T-helper 17 cell (primary cell): ENCODE measurements at places on chromosomes 1 and 21. TPM values are rescaled to one million over a fixed set of nuclear protein-coding genes. Genes with fewer than 3 reads are reported as not detected.

OR2T10 gene
- total RNA-seq = not detected

AGO3 gene
- 30.4 TPM for total RNA-seq

FAM151A gene
- not detected for total RNA-seq

CYP4Z1 gene
- not detected for total RNA-seq

LDLRAD2 gene
- not detected for total RNA-seq

EFNA3 gene
- 0.29 TPM for total RNA-seq

IL24 gene
- total RNA-seq = not detected

VAV3 gene
- total RNA-seq = 10.6 TPM

- DNase-seq = no peak
Measured at GRCh38 chr1:29256394-29256793, 20.1 kb downstream of the PTPRU start.

FAM167B gene
- total RNA-seq = 0.60 TPM

GRCh38 chr1:41387667-41388091 lies 26.4 kb downstream of the FOXO6 start:
- no peak for DNase-seq

DNA sequence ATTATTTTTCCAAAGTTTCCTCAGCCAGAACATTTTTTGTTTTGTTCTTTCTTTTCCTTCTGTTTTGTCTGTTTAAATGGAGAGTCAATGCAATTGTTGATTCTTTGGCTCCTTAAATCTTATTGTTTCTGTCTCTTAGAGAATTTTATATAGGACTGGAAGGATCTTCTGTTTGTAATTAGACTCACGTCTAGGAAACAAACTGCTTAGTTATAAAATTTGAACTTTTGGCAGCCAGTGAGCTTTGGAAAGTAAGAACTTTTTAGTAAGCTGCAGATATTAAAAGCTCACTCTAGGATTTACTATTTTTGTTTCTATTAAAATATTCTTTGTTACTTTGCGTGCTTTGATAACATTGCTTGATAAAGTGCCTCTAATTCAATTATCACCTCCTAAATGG lies 109.8 kb upstream of the HNRNPU start:
- DNase-seq = no peak

DNA sequence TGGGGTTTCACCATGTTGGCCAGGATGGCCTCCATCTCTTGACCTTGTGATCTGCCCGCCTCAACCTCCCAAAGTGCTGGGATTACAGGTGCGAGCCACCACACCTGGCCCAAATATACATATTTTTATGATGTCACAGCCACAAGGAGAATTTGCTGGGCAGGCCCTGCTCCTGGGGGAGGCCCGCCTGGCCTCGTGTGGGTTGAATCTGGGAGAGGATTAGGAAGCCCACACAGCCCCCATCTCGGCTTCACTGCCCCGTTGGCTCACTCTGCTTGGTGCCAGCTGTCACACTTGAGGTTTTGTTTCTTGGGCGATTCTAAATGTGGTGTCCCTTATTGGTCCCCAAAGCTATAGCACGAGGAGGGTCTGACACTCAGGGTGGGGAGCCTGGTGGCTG lies 335.7 kb upstream of the AJAP1 start:
- DNase-seq = no peak

DNA sequence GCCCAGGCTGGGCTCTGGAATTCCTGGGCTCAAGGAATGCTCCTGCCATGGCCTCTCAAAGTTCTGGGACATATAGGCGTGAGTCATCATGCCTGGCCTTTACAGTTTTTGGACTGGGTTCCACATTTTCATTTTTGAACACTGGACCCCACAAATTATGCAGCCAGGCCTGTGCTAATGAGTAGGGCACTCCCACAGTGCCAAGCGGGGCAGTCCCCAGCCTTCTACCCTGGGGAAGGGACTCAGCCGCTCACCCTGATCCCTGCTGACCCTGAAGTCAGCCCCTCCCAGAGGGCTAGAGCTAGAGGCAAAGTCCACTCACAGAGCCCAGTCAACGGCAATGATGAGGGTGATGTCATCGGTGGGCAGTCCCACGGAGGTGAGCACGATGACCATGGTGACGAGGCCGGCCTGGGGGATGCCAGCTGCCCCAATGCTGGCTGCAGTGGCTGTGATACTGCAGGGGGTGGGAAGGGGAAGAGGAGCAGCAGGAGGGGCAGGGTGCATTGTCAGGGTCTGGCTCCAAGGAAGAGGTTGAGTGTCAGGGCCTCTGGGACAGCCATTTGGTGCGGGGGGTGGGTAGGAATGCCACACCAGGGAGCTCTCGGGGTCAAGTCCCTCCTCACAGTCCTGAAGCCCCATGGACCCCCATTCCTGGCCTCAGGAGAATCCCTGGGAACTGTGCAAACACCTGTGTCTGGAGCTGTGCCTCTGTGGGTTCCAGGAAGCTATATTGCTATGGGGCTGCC lies 27.6 kb downstream of the PODN start:
- DNase-seq = no peak

CELA2A gene
- total RNA-seq = not detected

DTL gene
- 0.72 TPM for total RNA-seq

- no peak for DNase-seq
Measured at GRCh38 chr1:119449971-119450370, 35.0 kb downstream of the HSD3B2 start.

ATP6V1G3 gene
- total RNA-seq = not detected

DNA sequence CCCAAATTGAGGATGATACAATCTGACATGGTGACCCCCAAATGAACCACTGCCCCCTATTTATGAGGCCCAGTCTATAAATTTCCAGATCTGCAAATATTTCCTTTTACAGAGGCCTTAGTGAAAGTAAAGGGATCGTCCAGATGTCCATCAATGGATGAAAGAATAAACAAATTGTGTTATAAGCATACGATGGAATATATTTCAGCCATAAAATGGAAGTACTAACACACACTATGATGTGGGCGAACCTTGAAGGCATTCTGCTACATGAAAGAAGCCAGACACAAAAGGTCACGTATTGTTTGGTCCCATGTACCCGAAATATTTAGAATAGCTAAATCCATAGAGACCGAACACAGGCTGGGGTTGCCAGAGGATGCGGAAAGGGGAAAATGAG lies 48.6 kb upstream of the ITPKB start:
- no peak for DNase-seq

C1orf87 gene
- total RNA-seq = not detected

- no peak for DNase-seq
Measured at GRCh38 chr1:94621395-94621794, 79.8 kb upstream of the F3 start.

DNA sequence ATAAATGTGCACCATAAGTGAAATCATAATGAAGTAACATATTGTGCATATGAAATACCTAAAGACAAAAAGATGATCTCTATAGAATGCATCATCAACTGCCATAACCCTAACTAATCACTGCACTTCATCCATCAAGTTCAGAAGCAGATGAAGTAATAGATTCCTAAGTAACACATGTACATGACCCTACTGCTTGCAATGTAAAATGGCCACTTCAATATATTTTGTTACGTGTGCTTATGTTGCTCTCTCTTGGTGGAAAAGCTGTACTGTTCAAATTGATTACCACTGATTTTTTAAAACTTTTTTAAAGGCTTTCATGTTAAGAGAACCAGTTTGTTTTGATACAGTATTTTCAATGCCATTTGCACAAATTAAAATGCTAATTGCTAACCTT lies 141.8 kb downstream of the TTLL7 start:
- DNase-seq = no peak

GRCh38 chr1:54304518-54304917 lies 101.7 kb downstream of the SSBP3 start:
- no peak for DNase-seq

DNA sequence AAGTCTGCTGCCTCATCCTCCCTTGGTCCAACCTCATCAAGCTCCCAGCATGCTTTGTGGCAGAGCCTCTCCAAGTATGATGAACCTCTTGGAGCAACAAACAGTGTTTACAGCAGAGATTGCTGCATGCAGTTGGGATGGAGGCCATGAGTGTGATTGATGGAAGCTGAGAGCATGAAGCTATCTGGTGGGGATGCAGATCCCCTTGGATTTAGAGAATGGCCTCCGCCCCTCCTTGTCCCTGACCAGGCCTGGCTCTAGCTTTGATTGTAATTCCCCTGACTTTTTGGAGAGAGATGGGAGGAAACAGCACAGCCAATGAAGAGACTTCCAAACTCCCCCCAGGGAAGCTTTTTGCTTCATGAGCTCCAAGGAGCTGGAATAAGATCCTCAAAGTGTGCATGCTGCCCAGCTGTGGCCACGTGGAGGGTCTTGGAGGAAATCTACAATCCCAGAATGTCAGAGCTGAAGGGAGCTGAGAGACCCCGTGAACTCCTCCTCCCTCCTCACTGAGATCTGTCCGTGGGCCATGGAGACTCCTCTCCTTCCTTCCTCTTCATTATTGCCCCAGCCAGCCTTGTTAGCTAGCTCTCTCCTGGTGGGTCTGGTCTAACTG lies 165.3 kb upstream of the USP24 start:
- DNase-seq = no peak

TRAF3IP3 gene
- 288 TPM for total RNA-seq

DNA sequence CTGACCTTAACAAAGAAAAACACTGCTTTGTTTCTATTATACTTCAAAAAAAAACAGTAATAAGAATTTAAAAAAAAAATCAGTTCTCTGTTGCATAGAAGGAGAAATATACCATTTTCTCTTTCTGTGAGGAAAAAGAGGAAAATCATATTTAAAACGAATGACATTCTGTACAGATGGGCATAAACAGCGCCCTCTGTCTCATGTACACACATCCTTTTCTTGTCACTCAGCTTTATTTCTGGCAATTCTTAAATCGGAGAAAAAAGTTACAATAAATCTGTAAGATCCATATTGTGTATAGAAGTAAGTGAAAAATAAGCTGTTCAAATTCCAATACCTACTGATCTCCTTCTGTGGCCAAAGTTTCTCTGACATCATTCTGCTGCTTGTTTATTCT lies 245.4 kb downstream of the SMYD3 start:
- no peak for DNase-seq

S1PR1 gene
- 226 TPM for total RNA-seq

KRTAP13-2 gene
- total RNA-seq = not detected

CD101 gene
- total RNA-seq = 1.9 TPM

IL22RA1 gene
- not detected for total RNA-seq

NECTIN4 gene
- not detected for total RNA-seq

CFAP57 gene
- not detected for total RNA-seq

LMOD1 gene
- total RNA-seq = not detected

CDC20 gene
- total RNA-seq = 0.65 TPM

- no peak for DNase-seq
Measured at GRCh38 chr1:8813016-8813763, 4.2 kb downstream of the RERE start.

AZIN2 gene
- 6.3 TPM for total RNA-seq

DNA sequence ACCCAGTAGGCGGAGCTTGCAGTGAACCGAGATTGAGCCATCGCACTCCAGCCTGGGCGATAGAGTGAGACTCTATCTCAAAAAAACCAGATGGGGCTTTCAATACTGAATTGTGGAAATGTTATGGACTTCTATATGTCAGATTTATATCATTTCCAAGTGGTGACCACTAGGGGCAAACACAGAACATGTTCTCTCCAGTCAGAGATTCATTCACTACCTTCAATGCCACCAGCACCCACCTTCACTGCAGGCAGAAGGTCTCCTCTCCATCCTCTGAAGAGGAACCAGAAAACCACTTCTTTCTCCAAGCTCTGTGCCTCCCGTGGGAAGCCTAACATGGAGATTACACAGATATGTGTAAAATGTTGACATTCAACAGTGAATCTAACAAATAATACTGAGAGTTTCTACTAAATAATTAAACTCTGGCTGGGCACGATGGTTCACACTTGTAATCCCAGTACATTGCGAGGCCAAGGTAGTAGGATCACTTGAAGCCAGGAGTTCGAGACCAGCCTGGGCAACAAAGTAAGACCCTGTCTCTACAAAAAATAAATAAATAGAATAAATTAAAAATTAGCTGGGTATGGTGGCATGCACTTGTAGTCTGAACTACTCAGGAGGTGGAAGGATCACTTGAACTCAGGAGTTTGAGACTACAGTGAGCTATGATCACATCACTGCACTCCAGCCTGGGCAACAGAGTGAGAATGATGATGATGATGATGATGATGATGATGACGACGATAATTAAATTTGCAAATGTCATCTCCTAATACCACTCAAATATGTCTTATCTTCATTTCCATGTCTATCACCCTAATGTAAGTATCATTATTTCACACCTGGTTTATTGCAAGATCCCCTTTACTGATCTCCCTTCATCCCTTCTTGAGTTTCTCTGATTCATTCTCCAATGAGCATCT lies 151.1 kb downstream of the ZNF281 start:
- no peak for DNase-seq

GRCh38 chr1:62198781-62199125 lies 4.1 kb downstream of the L1TD1 start:
- no peak for DNase-seq

- DNase-seq = no peak
Measured at GRCh38 chr1:201606096-201606495, 67.2 kb downstream of the NAV1 start.

DNA sequence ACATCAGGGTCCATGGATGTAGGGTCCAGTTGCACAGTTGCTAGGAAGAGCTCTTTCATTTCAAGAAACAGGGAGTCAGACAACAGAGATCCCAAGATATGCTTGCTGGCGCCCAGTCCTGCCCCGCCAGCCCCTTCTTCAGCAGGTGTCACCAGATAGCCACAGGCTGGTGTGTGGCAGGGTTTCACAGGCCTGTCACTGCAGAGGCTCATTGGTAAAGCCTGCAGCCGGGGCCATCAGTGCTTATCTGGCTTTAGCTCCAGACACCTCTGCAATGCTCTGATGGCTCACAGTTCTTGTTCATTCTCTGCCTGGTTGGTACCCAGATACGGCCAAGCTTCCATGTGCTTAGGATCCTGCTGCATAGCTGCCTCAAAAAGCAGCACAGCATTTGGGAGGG lies 12.4 kb upstream of the ZNF124 start:
- DNase-seq = no peak

MAP3K21 gene
- 1.9 TPM for total RNA-seq

GRCh38 chr21:34579411-34579810 lies 35.5 kb downstream of the RCAN1 start:
- DNase-seq = no peak

PFKFB2 gene
- 2.0 TPM for total RNA-seq

- no peak for DNase-seq
Measured at GRCh38 chr1:47194311-47194710, 4.5 kb upstream of the PDZK1IP1 start.

PLPPR4 gene
- not detected for total RNA-seq

- DNase-seq = no peak
Measured at GRCh38 chr21:45970674-45971615, 10.6 kb upstream of the COL6A1 start.

GRCh38 chr1:76219366-76219818 lies 144.8 kb downstream of the ST6GALNAC3 start:
- no peak for DNase-seq

GRCh38 chr1:44419901-44420300 lies 14.8 kb downstream of the RNF220 start:
- no peak for DNase-seq

GRCh38 chr1:25481625-25482024 lies 50.9 kb downstream of the MACO1 start:
- no peak for DNase-seq

RNU1-4 gene
- total RNA-seq = 3,922 TPM

GRCh38 chr1:15750924-15751323 lies 7.7 kb upstream of the FBLIM1 start:
- no peak for DNase-seq

SH2D2A gene
- total RNA-seq = 129 TPM
